Activated CD4-positive, alpha-beta T cell treated with anti-CD3 and anti-CD28 coated beads, Interleukin-2, amount 50 U/mL, for 4 hours (primary cell): ENCODE measurements at places on chromosomes 2 and 18.

- DNase-seq, result no peak
Observed at GRCh38 chr2:234355021-234355720, 141.7 kb downstream of the ARL4C start.

GRCh38 chr18:3514312-3515216 is 64.6 kb downstream of the TGIF1 start:
- no peak for DNase-seq

DNA sequence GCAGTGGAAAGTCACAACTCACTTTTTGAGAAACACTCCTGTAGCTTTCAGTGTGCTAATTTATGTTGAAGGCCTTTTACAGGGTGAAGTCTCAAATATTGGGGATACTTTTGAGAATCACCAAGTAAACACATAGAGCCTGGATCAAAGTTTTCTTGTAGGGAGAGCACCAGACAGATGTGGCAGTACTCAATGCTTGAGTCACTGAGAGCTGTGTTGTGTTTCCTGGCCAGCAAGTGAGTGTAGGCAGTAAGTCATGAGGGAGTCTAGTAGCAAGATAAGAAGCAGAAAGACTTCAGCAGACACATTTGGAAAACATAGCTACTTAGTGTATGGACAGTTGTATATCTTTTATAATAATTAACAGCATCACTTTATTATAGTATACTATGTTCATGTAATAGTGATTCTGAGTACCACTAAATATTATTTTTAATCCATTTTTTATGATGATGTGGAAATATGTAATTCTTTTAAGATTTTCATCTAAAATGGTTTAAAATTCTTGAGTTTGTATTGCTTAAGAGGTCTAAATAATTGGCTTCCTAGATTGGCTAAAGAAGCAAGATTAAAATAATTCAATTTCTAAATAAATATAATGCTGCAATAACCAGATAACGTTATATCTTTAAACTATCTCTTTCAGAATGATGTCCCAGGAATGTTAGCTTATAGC is 12.8 kb downstream of the PSMD1 start:
- DNase-seq, result no peak

DNA sequence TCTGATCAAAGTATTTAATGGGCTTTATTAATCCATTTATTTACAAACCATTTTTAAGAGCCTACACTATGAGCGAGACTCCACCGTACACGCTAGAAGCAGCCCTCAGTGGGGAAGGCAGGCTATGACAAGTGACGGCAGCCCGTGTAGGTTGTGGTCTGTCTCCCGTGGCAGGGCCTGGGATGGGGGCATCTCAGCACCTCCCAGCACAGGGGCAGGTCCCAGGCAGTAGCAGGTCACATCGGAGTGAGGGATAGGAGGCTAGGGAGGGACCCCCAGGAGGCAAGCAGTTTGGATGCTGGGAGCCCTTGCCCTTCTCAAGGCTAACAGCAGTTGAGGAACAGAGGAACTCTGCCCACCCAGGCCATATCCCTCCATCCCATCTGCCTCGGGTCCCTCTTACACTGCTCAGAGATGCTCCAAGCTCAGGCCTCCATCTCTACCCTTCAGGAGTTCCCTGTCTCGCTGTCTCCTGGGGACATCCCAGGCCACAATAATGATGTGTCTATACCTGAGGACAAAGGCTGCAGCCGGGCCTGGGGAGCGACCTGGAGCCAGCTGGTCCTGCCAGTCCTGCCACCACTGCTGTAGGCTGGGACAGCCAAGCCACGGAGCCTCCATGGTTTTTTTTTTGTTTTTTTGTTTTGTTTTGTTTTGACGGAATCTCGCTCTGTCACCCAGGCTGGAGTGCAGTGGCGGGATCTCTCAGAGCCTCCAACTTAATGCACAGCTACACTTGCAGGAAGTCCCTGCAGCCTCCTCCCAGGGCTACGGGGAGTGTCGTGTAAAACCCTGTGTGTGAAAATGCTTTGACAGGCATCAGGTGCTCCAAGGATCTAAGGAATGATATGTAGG is 92.0 kb downstream of the NDUFA10 start:
- no peak for DNase-seq

GRCh38 chr2:16318051-16318450 is 347.6 kb downstream of the CYRIA start:
- DNase-seq, result no peak

GRCh38 chr2:130374587-130375290 is 18.9 kb downstream of the PTPN18 start:
- DNase-seq, result no peak

DNA sequence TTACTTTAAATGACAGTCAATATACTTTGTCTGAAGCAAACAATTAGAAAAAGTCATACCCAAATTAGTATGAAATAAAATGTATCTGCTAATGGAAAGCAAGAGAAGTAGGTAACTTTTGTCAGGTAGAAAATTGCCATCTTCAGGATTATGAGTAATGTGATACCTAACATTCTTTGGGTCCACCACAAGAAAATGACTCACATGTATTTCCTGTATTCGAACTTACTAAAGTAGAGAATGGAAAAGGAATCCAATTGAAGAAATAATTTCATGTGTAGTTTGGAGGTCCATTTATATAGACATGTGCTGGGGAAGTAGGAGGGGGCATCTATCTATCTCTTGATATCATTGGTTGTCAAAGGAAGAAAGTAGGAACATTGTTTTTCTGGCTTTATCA is 636.2 kb upstream of the CHAC2 start:
- no peak for DNase-seq

GRCh38 chr2:178455947-178456346 is 4.8 kb downstream of the PJVK start:
- no peak for DNase-seq

DNA sequence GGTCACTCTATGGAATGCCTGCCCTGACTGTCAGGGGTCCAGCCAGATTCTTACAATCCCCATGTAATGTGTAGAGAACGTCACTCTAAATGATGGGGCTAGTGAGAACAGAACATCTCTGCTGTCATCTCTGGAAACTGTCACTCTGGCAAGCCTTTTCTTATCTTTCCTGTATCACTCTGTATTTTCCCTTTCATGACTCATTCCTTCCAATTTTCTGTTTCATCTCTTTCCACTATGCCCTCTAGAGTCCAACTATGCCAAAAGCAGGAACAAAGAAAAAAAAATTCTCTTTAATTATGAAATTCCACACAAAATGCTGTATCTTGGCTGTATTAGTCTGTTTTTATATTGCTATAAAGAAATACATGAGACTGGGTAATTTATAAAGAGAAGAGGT is 608.8 kb downstream of the ADCYAP1 start:
- no peak for DNase-seq

DNA sequence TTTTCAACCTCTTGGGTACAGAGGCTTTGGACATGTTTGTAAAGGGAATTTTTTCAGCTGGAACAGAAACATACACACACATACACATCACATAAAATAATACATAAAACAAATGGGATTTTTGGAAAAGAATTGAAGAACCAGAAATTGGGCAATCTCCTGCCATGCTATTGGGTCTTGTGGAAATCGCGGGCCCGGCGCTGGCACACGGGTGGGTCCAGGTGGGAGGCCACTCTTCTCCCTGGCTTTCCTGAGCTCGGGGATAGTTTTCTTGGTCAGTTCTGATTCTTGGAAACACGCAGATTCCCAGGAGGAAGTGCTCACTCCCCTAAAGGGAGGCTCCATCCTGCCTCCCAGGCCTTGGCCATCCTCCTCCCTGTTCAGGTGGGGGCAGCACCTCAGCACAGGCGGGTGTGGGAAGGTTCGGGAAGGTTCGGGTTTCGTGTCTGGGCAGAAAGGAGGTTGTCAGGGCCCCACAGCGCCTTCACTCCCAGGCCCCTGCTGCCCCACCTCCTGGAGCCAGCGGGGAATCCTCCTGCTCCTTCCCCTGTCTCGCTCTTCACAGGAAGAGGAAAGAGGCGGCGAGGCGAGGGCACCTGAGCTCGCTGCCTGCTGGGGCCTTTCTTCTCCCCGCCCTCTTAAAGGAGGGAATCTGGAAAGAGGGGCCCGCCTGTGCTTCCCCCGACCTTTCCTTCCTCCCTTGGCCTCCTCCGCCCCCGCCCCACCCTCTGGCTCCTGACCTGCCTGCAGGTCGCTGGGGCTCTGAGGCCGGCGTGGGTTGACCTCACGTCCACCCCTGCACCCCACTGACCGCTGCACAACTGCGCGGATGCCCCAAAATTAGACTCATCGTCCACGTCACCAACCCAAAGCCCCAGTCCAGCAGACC is 97.8 kb upstream of the PXDN start:
- DNase-seq, result no peak

GRCh38 chr2:230262246-230262645 is 36.7 kb downstream of the SP140 start:
- no peak for DNase-seq

GRCh38 chr2:205369813-205370212 is 312.5 kb upstream of the NRP2 start:
- no peak for DNase-seq

DNA sequence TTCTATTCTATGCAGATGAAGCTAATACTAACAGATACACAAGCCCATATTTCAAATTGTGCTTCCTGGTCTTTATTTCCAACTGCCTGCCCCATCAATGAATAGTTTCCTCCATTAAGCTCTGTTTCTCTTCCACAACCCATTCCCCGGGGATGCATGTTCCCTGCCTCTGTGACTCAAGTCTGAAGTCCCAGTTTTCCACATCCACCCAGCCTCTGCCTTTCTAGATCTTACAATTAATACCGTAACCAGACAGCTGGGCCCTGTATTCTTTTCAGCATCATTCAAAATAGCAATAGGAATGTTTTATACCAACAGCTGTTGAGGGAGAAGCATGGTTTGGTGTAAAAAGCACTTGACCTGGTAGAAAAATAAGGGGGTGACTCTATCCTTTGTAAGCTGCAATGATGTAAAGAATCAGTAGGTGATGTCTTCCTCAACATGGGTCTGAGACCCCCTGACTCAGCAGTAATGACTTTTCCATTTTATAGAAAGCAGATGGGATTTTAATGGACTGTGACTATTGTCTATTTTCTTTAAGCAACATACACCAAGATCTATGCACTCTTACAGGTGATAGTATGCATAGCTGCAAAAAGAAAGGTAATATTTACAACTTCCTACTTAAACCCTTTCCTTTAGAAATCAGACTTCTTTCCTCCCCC is 46.1 kb upstream of the DAPL1 start:
- DNase-seq, result no peak

DNA sequence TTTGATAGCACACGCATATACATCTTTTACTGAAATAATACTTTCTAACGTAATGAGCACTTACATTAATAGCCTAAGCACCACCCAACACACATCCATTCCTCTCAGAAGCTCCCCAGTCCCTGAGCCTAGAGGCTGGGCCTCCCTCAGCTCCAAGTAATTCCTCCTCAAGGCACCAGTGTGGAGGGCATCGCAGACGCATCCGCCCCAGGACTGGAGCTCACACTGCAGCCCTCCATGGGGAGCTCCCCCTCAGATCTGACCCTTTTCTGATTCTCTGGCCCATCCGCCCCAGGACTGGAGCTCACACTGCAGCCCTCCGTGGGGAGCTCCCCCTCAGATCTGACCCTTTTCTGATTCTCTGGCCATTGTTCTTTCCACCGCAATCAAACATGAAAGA is 60.4 kb upstream of the SNTG2 start:
- DNase-seq, result no peak

- no peak for DNase-seq
Observed at GRCh38 chr18:58449464-58449863, 179.4 kb downstream of the ALPK2 start.

DNA sequence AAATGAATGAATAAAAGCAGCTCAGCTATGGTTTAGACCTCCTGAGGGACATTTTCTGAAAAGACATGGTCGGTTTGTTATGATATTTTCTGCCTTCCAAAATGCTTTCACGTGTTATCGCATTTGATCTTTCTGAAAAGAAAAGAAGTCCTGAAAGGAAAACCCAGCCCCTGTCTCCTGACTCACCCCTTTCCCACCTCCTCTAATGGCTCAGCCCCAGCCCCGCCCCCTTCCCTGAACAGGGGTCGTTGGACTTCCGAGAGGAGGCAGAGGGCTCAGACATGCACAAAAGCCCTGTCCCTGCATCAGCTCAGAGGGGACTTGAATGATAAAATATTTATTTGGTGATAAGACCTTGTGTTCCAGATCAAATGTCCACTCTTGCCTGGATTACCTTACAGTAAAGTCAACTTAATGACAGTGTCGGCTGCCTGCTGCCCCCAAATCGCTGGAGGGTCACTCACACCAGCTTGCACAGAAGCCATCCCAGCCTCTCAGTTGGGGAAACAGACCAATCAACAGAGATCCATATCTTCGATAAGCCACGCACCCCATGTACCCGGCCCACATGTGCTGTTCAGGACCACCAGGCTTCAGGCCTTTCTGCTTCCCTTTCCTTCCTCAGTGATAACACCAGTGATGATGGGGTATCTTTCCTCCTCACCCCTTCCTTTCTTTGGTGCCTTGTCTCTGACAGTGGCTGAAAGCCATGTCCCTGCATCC is 69.6 kb downstream of the CLHC1 start:
- no peak for DNase-seq

- DNase-seq, result no peak
Observed at GRCh38 chr2:54551123-54551756, 95.1 kb downstream of the SPTBN1 start.
